Upper lobe of right lung (tissue), 1 donor: ENCODE measurements at places on chromosomes 3 and 15. TPM values are rescaled to one million over a fixed set of nuclear protein-coding genes. Genes with fewer than 3 reads are reported as not detected.

The OR5H2 gene
- not detected for total RNA-seq

GRCh38 chr15:70415398-70415797 is 317.7 kb upstream of the TLE3 start:
- DNase-seq: no peak

DNA sequence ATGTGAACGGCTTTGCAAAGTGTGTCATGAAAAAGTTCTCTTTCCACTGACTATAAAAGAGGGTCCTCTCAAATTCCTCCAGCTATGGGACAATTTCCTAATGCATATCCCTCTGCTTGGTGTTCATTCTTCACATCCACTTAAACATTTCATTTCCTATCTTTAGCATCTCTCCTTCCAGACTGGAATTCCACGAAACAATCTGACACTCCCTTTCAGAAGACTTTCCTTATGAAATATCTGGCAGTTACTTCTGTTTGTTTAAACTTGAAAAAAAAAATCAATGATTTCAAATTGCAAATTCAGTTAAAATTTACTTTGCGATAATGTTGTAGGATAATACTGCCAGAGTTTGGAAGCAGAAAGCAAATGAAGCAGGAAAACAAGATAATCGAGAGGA is 105.8 kb upstream of the SELENOK start:
- no peak for DNase-seq

DNA sequence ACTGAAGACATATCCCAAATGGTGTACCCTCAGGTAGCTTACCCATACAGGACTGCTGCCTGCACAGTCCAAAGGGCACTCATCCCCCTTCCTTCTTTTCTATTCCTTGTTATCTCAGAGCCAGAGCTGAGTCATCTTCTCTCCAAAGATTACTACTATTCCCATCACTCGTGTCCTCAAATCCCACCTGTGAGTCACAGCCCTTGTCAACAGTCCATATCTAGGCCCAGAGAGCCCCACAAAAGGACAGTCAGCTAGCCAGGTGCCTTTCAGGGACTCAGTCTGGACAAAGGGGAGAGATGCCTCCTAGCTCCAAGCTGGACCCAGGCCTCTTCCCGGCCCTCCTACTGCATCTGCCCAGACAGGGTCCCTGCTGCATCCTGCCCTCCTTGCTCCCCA is 11.0 kb downstream of the PARP16 start:
- DNase-seq: no peak

The CERS3 gene
- total RNA-seq: not detected

DNA sequence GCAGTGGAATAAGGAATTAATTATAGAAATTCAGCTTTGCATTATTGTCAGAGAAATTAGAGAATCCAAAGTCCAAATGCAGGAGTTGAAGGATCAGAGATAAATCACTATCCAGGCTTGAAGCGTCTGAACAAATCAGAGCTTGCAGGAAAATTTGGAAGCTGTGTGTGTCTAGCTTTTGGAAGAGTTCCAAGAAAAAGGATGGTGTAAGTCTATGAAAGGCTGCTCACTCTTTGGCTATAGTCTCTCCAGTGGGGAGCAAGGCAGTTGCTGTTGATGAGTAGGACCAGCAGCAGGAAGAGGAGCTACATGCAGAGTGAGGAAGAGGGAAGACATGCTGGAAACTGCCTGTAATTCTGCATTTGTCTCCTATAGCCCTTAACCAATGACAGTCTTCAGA is 464.3 kb upstream of the GRM7 start:
- no peak for DNase-seq

DNA sequence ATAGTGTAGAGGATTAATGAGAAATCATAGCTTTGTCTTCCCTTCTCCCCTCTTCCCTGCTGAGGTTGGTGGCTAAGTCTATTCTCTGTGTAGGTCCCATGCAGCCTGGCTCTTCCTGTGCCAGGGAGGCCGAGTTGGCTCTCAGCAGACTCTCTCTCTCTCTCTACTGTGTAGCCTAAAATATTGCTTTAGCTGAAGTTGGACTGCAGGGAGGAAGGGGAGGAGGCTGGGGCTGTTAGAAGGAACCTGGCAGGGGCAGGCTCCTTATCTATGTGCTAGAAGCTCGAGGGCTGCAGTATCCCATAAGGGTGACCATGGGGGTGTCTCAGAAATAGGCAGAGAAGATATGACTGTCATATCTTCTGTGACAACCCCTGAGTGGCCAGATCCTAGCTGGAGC is 160.8 kb downstream of the EPHB1 start:
- DNase-seq: no peak

DNA sequence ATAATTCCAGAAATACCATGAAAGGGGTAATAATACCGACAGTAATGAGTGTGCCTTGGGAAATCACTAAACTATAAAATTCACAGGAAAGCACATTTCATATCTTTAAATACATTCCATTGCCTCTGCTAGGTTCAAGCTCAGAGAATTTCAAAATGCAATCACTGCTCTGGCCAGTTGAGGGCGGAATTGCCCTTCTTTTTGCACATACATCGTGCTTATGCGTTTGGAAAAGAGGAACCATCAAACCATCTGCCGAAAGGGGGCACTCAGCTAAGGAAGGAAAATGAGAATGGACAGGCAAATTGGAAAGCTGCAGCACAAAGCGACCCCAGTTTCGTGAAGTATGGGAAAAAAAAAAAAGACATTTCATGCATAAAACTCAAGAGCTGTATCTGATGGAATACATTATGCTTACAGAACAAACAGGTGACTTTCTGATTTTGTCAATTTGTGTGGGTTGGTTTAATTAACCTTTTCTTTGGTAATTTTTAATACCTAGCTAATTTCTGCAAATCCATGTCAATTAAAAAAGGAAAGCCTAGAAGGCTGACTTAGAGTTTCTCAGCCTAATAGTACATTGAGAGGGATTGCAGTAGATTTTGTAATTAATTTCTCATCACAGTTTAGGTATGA is 61.4 kb downstream of the TUSC7 start:
- DNase-seq: no peak

- DNase-seq: no peak
Measured at GRCh38 chr3:169699536-169700050, 36.1 kb upstream of the MECOM start.
